AG20443 (cell line): ENCODE measurements at places on chromosomes 6 and 20.
A peak's percentile ranks its signal among the peaks of the same experiment; 100 is the strongest.

- peak; percentile 5 for DNase-seq
Observed at GRCh38 chr20:33279261-33279910, 3.6 kb upstream of the BPIFB1 start.

- DNase-seq = no peak
Observed at GRCh38 chr20:57713951-57714350, 4.1 kb upstream of the PMEPA1 start.

DNA sequence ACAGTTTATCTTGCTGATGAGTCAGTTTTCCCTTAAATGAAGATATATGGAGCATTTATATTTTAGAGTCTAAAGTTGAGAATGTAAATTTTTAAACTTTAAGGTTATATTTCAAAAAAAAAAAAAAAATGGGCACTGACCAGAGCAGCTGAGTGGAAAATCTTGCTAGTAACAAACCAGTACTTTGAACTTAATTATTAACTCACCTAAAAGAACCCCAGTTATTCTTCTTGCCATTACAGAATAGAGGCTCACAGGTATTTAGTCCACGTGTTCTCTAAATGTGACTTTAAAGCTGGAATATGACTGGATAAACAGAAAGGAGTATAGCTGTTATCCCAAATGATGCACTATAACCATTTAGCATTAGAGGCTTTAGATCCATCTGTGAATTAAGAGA is 178.4 kb downstream of the COL9A1 start:
- DNase-seq = no peak

- DNase-seq = peak; percentile 43
Observed at GRCh38 chr6:17269840-17270239, 11.3 kb upstream of the RBM24 start.

- DNase-seq = no peak
Observed at GRCh38 chr6:90420500-90420899, 123.9 kb upstream of the BACH2 start.

GRCh38 chr6:27864906-27865849 is 47.0 kb downstream of the OR2B2 start:
- peak; percentile 90 for DNase-seq

DNA sequence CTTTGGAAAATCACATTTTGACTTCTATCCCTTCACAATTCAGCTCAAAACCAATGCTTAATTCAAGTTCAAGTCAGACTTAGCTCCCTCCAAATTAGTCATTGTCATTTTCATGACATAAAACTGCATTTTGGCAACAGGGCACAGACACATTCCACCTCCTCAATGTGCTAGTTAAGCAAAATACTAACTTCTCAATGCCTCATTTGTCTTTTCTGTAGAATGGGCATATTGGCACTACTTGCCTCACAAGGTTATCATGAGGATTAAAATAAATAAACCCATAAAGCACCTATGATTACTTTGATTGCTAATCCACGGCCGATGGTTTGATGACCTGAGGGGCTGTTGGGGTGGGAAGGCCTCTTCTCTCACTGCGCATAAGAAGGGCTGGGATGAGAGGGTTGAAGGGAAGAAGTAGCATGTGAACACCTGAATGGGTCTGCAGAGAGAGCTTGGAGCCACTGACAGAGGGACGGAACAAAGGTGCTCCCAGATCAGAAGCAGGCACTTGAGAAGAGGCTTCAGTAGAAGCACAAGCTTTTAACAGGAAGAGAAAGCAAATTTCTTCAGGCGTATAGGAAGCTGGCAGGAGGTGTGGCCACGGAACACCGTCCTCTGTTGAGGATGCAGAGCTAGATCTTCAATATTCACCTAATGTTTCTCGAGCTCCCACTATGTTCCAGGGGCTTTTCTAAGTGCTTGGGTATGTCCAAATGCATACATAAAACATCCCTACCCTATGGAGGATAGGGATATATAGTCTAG is 11.7 kb upstream of the TBC1D7 start:
- DNase-seq = no peak

GRCh38 chr6:90103056-90103800 is 193.4 kb downstream of the BACH2 start:
- DNase-seq = no peak

- DNase-seq = no peak
Observed at GRCh38 chr6:132952031-132952867, 137.9 kb downstream of the RPS12 start.

DNA sequence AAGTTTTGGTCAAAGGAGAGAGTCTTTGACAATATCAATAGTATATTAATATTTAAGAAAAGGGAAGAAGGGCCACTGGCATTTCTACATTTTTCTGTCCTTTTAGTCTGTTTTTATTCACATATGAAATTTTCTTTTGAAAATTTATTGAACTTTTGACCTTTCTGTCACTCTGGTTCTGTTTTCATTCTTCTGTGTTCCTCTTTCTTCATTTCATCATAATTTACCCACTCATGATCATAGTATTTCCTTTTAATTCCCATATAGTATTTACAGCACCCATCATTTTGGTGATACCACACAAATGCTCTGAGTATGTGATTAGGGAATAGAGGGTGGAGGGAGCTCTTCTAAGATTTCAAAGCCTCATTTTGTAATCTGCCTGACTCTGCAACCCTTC is 142.8 kb downstream of the GJA1 start:
- no peak for DNase-seq

GRCh38 chr20:10674684-10675449 is 1.1 kb upstream of the JAG1 start:
- peak; percentile 92 for DNase-seq

- DNase-seq = no peak
Observed at GRCh38 chr20:6806275-6806674, 38.8 kb downstream of the BMP2 start.

DNA sequence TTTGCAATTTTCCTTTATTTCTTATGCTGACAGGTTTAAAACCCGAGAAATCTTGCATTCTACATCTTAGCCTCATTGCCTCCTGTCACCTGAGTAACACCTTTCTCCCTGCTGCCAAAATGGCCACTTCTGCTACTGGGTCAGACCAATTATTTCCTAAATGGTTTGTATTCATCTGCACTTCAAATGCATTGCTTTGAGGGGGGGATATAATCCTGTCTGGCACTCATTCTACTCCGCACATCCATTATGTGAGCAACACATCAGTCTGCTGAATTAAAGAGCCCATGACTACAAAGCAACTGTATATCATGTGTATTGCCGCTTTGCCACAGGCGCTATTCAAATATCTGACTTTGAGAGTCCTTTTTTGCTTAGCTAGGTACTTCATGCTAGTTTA is 141.6 kb upstream of the TSHZ2 start:
- DNase-seq = no peak

DNA sequence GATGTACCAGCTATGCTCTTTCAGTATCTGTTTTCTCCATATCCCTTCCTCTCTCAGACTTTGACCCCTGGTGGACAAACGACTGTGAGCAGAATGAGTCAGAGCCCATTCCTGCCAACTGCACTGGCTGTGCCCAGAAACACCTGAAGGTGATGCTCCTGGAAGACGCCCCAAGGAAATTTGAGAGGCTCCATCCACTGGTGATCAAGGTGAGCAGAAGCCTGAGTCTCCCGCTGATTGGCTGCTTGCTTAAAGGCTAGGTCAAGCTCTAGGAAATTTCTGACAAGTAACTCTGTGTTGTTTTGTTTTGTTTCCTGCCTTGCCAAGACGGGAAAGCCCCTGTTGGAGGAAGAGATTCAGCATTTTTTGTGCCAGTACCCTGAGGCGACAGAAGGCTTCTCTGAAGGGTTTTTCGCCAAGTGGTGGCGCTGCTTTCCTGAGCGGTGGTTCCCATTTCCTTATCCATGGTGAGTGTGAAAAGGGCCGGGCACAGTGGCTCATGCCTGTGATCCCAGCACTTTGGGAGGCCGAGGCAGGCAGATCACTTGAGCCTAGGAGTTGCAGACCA is 28.6 kb downstream of the C6orf89 start:
- DNase-seq = no peak

DNA sequence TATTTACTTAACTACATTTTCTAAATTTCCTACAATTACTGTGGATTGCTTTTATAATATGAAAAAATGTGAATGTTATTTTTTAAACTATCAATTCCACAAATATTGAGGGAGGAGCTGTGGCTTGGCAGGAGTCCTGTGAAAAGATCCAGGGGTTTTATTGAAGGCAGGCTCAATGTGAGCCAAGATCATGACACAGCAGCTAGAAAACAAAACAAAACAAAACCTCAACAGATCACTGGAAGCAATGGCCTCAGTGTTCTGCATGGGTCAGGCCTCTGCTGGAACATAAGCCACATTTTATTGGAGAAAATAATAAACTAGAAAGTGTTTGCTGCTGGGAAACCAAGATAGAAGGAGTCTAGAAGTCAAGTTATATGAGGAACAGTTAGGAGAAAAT is 19.4 kb upstream of the RCAN2 start:
- DNase-seq = peak; percentile 80

DNA sequence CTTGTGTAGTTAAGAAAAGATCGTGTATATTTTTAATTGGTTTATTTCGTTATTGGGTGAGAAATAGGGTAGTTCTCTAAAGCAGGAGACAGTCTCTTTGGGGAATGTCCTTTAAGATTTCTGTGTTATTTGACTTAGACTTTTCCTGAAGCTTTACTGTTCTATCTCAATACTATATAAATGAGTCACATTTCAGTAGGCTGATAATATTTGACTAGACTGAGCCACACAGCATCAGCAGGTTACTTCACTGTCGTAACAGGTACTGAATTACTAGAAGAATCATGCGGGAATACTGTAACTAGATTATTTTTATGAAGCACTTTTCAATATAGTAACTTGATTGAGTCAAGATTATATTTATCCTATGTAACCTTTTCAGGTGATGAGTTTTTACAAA is 1.4 kb downstream of the SMAP1 start:
- DNase-seq = no peak

GRCh38 chr6:111579816-111580215 is 25.9 kb downstream of the TRAF3IP2 start:
- no peak for DNase-seq

DNA sequence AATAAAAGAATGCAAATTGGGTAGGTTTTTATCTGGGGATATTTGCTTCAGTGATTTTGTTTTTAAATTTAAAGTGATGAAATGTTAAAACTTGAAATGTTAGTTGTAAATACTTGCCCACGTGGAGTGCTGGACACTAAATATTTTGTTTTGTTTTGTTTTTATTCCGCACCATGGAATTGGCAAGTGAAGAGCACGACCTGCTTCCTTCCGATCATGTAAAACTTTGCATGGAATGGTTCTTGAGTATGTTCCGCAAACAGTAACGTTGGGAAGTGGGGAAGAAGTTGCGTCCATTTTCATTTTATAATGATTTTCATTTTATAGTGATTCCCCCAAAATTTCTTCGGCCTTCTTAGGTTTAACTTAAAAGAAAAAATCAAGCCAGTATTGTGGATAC is 765 bp downstream of the IRAK1BP1 start:
- peak; percentile 9 for DNase-seq

DNA sequence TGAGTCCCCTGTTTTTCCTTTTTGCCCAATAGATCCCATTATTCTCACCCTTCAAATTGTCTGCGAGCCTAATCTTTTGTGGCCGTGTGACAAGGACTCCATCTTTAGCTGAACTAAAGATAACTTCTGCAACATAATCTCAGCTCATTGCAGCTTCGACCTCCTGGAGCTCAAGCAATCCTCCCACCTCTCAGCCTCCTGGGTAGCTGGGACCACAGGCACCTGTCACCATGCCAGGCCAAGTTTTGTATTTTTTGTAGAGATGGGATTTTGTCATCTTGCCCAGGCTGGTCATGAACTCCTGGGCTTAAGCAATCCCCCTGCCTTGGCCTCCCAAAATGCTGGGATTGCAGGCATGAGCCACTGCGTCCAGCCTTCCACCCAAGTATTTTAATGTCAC is 161.0 kb downstream of the GJA1 start:
- no peak for DNase-seq

DNA sequence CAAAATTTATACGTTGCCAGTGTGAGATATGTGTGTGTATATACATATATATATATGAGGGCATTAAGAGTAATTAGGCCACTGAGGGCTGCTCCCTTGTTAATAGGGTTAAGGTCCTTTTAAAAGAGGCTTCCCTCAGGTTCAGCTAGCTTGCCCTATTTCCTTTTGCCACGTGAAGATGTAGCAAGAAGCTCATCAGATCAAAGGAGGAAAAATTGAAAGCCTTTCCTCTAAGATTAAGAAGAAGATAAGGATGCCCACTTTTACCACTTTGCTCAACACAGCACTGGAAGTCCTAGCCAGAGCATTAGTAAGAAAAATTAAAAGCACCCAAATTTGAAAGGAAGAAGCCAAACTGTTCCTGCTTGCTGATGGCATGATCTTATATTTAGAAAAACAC is 33.2 kb upstream of the ISM1 start:
- no peak for DNase-seq

GRCh38 chr6:127933852-127934840 is 33.3 kb upstream of the THEMIS start:
- no peak for DNase-seq

- DNase-seq = no peak
Observed at GRCh38 chr6:25829375-25829774, 2.5 kb downstream of the SLC17A1 start.
